Activated CD4-positive, alpha-beta T cell treated with anti-CD3 and anti-CD28 coated beads, Interleukin-2, Interleukin-4, amounts not matched to agents 100 ng/mL and 50 ng/mL, durations not matched to agents 16 hours and 8 hours (primary cell): ENCODE measurements at places on chromosomes 6 and 20.

DNA sequence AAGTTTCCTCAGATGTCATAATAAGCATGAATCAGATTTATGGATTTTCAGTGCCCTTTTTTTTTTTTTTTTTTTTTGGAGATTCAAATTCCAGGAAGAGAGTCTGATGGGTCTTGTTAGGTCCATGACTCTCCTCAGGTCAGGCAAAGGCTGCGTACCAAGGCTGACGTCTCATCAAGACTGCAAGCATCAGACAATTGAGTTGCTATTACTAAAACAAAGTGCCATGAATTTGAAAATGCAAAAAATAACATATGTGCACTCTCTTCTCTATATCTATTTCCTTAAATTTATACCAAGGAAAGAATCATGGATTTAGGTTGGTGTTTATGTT, 134.7 kb downstream of the FAM83B start:
- DNase-seq, result no peak

GRCh38 chr20:4617019-4617418, 104.7 kb upstream of the PRND start:
- DNase-seq, result no peak

- DNase-seq, result no peak
Measured at GRCh38 chr6:45697605-45698004, 318.1 kb downstream of the CLIC5 start.

DNA sequence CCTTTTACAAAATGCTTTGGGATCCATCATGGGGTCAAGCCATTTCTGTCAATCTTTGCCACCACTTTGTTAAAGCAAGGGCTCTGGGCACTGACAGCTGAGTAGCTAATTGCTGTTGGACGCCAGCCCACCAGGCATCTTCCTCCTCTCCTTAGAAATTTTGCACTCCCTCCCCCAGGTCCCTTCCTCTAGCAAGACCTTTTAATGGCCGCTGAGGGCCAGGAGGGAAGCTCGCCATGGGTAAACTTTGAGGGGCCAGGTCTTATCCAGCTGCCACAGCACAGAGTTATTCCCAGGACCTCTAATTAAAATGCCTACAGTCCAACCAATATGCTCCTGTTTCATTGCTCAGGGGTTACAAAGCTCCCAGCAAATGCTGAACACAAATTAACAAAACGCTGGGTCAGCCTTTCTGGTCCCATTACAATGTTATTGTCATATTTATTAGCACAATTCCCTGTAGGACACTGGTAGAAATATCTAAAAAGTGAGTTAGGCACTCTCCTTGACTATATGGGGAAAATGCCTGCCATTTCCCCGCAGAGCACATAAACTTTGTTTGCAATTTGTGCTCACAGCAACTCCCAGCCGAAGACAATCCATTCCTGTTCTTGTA, 16.8 kb downstream of the SCML4 start:
- no peak for DNase-seq

DNA sequence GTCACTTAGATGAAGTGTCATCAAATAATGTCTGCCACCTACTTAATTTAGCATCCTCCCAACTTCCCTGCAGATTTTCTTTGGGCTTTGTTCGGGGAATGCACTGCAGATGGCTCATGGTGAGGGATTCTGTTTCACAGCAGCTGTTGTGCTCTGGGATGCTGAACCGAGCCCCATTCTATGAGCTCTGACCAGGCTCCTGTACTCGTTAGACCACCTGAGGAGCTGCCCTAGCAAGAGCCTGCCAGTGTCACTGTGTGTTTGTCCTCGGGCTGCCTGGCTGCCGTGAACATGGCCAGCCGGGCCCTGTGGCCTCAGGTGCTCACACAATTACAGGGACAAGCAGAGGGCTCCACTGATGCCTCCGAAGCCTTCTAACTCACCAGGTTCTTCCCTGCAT, 238.8 kb upstream of the ECI2 start:
- DNase-seq, result no peak

DNA sequence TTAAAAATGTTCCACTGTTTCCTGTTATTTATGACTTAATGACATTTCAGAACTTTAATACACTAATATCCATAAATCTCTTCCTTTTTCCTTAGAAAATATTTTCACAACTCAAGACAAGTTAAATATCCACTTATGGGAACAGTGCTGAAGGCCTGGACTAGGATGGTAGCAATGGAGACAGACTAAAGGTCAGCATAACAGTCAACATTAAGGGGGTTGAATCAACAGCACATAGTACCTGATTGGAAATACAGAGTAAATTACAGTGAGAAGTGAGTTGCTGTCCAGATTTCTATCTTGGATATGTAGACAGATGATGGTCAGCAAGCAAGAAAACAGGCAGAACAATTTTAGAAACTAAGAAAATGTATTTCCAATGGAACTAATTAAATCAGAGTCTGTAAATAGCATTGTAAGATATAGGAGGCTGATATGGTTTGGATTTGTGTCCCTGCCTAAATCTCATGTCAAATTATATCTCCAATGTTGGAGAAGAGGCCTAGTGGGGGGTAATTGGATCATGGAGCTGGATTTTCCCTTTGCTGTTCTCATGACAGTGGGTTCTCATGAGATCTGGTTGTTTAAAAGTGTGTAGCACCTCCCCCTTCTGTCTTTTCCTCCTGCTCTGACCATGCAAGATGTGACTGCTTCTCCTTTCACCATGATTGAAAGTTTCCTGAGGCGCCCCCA, 682.7 kb downstream of the MAFB start:
- DNase-seq, result no peak

GRCh38 chr6:28947067-28947765, 23.4 kb upstream of the TRIM27 start:
- no peak for DNase-seq

DNA sequence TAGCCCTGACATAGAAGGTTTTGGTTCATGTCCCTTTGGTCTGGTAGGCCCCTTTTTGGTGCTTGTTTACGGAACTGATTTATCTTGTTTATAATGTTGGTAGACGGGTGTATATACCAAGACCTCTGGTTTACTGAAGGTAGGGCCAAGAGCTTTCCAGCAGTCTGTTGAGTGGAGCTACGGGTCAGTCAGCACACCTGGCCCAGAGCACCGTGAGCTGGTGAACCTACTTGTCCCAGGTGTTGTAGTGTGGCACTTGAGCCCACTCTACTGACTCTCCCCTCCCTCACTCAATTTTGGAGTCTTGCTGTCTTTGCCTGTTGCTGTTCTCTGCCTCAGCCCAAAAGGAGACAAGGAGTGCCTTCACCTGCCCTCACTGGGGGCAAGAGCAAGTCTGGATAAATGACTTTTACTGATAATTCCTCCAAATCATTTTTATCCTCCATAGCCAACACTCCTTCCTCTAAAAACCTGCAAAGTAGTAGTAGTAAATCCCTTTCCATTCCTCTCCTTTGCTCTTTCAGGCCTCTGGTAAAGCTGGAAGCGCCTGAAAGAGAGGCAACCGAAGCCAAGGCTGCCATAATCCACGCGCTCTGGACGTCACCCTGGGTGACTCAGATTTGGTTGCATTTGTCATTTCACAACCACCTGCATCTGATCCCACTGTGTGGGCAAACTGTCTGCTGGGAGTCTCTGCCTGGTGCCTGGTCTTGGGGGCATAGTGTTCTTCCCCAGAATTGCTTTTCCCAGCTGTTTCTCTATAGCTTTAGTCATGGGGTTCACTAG, 22.2 kb downstream of the RREB1 start:
- DNase-seq, result peak; percentile 68

DNA sequence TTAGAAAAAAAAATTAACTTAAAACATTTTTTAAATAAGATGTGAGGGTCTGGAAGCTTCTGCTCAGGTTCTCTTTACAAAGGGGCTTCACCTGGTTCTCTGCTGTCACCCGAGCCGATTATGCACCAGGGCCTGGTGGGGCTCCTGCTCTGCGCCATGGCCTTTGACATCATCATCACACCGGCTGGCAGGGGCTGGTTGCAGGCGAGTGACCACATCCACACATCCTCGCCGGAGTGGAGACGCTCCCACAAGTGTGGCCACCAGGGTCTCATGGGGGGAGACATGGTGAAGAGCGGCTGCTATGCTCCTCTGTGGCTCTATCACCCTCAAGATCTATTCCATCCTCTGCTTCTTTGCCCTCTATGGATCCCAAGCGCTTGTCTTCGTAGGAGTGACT, 31.9 kb downstream of the MYLIP start:
- no peak for DNase-seq

GRCh38 chr20:24469894-24470745, 691 bp downstream of the SYNDIG1 start:
- no peak for DNase-seq

- DNase-seq, result no peak
Measured at GRCh38 chr6:124530926-124531325, 431.3 kb upstream of the RNF217 start.

GRCh38 chr6:46715141-46715540, 20.0 kb downstream of the PLA2G7 start:
- DNase-seq, result no peak

DNA sequence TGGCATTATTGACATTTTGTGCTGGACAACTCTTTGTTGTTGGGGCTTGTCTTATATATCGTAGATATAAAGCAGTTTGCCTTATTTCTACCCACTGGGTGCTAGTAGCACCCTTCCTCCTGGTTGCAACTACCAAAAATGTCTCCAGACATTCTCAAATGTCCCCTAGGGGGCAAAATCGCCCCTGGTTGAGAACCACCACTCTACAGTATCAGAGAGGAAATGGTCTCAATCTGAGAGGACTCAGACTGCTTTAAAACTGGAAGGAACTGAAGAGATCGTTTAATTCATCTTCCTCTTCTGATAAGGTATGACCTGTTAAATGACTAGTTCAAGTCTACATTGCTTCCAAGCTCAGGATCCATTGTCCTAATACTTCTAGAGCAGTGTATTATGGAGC, 14.9 kb downstream of the SH3BGRL2 start:
- no peak for DNase-seq

DNA sequence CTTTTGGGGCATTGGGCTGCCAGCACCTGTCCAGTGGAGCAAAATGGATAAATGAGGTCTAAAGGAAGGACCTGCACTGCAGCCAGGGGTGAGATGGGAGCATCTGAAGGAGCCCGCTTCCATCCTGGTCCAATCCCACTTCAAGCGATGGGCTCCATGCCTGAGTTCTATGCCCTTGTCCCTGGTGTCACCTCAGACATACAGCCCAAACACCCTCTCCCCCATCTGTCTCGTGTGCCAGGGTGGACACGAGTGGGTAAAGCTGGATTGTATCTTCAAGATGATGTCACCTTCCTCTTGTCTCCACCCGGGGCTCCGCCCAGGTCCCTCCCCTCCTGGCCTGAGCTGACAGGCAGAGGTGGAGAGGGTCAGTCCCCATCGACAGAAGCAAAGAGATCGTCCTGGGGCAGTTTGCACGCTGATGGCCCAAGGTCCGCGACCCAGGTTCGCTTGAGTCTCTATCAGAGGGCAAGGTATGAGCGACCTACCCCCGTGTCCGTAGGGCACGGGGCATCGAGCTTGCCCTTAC, 544 bp downstream of the SMIM29 start:
- DNase-seq, result no peak

DNA sequence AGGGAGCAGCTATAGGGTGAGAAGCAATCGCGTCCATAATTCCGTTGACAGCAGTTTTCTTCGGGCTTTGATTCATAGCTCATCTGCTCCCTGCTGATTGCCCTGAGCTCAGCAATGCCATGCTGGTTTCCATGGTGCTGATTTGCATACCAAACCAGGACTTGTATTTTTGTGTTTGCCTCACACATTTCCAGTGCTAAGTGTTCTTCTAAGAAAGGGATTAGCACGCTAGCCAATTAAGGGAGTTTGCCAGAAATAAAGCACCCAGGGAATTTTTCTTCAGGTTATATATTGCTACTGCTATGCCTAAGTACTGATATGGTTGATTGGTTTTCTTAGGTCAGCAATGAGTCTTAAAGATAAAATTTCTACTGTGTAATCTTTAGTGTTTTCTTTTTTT, 177.6 kb downstream of the PLCB1 start:
- no peak for DNase-seq

- DNase-seq, result no peak
Measured at GRCh38 chr6:151585741-151586140, 91.9 kb downstream of the CCDC170 start.

DNA sequence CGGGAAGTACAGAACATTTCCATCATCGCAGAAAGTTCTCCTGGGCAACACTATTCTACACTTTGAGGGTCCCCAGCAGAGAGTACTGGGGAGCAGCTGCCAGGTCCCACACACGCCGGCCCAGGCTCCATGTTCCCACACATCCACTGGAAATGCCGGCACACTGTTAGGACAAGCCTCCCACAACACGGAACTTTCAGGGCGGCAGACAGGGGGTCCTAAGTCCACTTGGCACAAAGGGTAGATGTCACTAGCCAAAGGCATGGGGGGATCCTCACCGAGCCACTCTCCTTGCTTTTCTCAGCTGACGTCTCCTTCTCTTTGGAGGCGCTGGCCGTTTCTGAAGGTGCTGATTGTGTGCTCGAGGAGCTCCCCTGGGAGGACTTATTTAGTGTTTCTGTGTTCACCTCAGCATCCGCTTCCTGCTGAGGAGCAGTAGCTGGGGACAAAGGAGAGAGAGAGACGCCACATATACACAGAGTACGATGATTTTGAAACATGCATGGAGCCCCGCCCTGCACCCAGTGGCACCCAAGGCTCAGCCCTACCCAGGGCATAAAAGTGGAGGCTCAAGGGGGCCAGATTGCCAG, 135.4 kb downstream of the ZMYND8 start:
- DNase-seq, result no peak

DNA sequence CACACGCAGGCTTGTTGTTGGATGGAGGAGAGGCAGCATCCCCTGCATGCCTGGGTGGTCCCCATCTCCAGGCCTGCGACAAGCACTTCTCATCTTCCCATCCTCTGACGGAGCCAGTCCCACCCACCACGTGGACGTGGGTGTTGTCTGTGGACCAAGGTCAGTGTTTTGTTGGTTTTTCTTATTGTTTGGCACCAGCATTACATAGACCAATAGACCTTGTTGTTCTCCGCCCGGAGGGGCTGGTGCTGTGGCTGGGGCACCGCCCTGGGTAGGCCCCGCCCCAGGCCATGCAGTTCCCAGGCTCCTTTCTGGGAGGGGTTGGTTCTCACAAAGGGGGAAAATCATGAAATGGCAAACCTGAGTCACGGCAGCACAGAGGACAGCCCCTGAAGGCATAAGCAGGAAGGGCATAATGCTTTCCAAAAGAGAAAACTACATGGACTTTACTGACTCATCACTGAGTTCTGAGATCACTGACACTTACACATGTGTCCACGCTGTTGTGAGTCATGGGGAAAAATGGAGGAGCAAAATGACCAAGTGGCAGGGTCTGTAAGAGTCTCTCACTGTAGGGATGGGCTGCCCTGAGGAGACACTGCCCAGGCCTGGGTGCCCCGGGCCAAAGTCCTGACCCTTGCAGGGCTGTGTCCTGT, 90.8 kb downstream of the THBS2 start:
- DNase-seq, result no peak
